IMR-90 (cell line): ENCODE measurements at places on chromosomes 1 and 21. TPM values are rescaled to one million over a fixed set of nuclear protein-coding genes. Genes with fewer than 3 reads are reported as not detected.

DNA sequence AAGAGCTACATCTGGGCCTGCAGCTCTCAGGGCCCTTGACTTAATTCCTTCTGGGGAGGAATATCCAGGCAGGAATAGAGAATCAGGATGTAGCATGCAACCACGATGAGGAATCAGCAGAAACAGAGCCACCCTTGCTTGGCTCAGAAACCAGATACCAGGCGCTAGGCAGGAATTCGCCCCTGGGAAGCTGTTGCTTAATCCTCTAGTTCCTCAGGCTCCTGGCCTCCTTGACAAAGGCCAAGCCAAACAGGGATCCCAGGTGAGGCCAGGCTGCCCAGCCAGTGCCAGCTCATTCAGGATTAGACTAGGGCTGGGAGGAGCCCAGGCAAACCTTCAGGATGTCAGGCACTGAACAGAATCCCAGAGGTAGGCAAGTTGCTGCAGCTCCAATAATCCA lies 48.2 kb upstream of the IRF2BP2 start:
- DNase-seq: peak; percentile 73

LENEP gene
- not detected in 2 replicates for total RNA-seq

SIPA1L2 gene
- total RNA-seq: 11.9 and 13.4 TPM in 2 replicates

MYOG gene
- not detected in 2 replicates for total RNA-seq

GPR157 gene
- 2.2 and 2.7 TPM in 2 replicates for total RNA-seq

GRCh38 chr1:53599481-53599880 lies 139.5 kb downstream of the GLIS1 start:
- no peak for DNase-seq

DNA sequence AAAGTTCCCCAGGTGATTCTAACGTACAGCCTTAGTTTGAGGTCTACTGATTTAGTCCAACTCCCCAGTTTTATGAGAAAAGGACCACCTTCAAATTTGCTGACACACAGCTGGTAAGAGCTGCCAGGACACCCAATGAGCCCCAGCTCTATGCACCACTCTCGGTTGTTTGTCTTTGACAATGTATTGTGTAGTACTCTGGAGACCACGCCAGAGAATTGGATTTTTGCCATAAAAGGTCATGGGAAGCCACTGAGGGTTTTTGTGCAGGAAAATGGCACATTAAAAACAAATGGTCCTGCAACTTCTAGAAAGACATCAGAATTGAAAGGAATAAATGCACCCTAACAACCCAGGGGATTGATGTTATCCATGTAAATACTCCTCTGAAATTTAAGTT lies 7.1 kb upstream of the IER5 start:
- no peak for DNase-seq

DNA sequence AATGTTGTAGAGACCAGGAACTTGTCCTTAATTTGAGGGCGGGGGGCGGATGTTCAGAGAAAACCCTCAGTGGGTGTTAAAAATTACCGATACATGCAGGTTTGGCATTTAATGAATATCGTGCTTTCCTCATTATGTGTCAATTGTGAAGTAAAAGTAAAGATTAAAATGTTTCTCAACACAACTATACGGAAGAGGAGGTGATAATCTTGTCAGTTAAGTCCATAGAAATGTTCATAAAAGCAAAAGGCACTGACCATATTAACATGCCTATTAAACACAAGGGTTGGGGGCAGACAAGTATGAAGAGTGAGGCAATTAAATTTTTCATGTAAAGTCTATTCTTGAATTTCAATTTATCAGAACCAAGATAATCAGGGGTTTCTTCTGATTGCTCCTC lies 1.3 kb downstream of the BRINP3 start:
- no peak for DNase-seq

DNA sequence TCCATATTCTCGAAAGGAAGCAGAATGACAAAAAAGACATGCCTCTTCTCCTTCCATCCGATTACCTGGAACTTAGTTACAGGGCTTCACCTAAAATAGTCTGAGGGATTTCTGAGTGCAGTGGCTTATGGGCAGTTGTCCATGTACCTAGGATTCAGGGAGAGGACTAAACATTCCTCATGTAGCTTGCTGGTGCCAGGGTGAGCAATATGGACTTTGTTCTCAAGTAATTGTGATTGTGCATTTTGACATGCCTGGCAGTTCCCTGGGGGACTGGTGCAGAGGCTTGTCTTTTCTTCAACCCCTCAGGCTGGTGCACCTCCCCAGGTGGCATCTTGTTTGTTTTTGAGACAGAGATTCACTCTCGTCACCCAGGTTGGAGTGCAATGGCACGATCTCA lies 6.1 kb upstream of the PSEN2 start:
- DNase-seq: no peak

FAM167B gene
- total RNA-seq: 0.18 TPM in 1 of 2 replicates, not detected in the other

RGS13 gene
- not detected in 2 replicates for total RNA-seq

DNA sequence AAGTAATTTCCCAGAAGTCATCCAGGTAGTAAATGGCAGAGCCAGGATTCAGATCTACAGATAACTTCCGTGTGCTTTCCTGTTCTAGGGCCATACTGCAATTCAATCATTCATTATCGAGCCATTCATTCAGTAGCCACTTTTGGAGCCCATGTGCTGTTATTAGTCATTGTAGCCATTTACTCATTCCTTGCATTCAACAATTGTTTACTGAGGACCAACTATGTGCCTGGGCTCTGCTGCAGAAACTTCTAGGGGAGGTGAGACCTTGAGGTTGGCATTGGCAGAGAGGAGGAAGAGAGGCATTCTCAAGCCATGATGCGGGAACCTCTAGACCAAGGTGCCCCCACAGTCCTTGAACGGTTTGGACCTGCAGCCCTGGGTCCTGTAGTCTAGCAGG lies 27.9 kb downstream of the EPHB2 start:
- peak; percentile 39 for DNase-seq

CHI3L1 gene
- total RNA-seq: 0.28 TPM in 1 of 2 replicates, not detected in the other

GRCh38 chr1:98058676-98059075 lies 137.8 kb upstream of the DPYD start:
- DNase-seq: no peak

DNAJC28 gene
- 0.54 and 1.4 TPM in 2 replicates for total RNA-seq

LDLRAD1 gene
- not detected in 2 replicates for total RNA-seq

LIN9 gene
- 3.9 and 5.8 TPM in 2 replicates for total RNA-seq

DNA sequence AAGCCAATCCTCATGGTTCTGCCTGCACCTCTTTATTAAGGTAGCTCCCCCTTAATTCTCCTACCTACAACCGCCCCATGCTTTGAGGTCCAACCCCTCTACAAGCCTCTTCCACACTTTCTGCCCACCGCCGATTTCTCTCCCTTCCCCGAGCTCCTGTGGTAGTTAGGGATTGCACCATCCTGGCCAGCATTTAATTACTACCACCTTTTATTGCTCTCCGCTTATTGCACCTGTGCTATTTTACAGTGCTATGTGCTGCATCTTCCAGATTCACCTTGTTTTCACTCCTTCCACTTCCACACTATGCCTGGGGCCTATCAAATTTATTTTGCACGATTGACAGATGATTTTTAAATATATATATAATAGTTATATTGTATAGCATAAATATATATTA lies 29.3 kb upstream of the DNAJC11 start:
- DNase-seq: no peak

GRCh38 chr21:37932936-37933335 lies 16.7 kb upstream of the KCNJ6 start:
- no peak for DNase-seq

- DNase-seq: no peak
Observed at GRCh38 chr1:162639718-162640117, 7.5 kb downstream of the DDR2 start.

DNA sequence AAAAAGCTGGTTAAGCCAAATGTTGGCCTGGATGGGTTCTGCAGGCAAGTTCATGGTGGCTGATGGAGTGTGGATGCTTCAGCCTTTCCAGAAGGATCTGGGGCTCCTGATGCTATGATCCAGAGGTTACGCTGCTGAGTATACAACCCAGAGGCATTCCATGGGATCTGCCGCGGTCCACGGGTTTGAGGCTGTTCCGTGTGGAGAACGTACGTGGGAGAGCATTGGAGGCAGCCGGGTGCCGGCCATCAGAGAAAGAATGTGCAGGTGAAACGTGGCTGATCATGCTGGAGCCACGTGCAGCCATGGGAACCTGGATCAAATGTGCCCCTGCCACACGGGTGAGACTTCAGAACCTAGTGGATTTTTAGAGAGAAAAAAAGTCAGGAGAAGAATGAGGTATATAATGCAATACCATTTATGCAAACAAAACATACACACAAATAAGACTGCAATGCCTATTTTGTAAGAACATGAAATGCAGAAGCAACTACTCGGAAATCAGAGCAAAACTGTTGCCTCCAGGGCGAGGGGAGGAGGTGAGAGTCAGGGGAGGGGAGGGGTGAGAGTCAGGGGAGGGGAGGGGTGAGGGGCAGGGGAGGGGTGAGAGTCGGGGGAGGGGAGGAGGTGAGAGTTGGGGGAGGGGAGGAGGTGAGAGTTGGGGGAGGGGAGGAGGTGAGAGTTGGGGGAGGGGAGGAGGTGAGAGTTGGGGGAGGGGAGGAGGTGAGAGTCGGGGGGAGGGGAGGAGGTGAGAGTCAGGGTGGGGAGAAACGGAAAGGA lies 116.5 kb upstream of the C1orf174 start:
- DNase-seq: no peak

DNA sequence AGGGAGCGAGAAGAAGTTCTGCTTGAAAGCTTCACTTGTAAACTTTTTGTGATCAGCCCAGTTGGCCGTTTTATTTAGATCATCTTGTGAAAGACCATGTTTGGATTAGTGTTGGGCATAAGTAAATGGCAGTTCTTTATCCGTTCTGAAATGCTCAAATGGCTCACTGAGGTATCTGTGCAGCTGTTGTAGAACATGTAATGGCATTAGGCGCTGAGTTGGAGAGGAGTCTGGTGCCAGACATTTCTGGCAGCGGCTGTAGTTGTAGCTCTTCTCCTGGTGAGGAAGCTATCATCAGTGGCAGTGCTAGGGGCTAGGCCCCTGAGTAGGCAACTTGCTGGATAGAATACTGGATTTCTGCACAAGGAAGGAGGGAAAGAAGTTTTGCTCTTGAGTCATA lies 321.6 kb downstream of the LMO4 start:
- no peak for DNase-seq
